Adrenal gland (tissue), 19 donors: ENCODE measurements at places on chromosomes 3 and 15. TPM values are rescaled to one million over a fixed set of nuclear protein-coding genes. Genes with fewer than 3 reads are reported as not detected.

CPNE9 gene
- 4.0 TPM for polyA plus RNA-seq

TJP1 gene
- polyA plus RNA-seq, result 15.0 TPM

SI gene
- polyA plus RNA-seq, result not detected

- no peak for DNase-seq
Observed at GRCh38 chr15:63192619-63193206, 3.3 kb downstream of the RAB8B start.

DNA sequence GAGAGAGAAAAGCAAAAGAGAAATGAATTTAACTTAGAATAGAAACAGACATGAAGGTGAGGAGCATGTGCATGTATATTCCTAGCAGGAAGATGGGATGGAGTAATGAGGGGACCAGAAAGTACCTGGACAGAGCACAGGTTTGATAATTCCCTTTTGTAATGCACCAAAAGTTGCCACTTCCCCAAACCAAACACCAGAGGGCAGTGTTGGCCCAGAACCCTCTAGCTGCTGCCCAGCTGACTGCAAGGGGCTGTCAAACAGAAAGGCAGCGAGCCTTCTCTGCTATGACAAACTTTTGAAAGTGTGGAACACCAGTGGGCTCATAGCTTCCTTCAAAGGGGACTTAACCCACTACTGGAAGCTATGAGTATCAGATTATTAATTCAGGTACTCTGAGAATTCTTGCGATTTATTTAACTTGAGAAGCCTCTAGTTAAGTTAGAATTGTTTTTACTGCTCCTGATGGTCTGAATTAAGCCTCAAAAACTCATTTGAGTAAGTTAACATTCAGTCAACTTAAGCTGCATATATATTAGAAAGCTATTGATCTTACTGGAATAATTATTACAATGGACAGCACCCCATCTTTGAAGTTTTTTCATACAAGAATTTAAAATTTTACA lies 234.9 kb downstream of the NEK10 start:
- DNase-seq, result peak; percentile 80

DNA sequence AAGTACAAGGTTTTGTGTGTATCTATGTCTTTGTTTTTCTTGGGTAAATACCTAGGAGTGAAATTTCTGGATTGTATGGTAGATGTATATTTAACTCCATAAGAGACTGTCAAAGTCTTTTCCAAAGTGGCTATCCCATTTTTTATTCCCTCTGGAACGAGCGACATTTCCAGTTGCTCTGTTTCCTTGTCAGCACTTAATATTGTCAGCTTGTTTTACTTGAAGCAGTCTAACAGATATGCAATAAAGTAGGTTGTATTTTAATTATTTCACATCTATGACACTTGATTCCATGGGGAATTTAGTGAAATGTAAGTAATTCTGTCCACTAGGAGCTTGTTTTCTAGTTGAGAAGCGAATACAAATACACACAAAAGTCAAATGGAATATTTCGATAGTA lies 18.5 kb upstream of the BNIP2 start:
- no peak for DNase-seq

GRCh38 chr15:84400820-84401219 lies 165.2 kb downstream of the GOLGA6L4 start:
- DNase-seq, result no peak

DNA sequence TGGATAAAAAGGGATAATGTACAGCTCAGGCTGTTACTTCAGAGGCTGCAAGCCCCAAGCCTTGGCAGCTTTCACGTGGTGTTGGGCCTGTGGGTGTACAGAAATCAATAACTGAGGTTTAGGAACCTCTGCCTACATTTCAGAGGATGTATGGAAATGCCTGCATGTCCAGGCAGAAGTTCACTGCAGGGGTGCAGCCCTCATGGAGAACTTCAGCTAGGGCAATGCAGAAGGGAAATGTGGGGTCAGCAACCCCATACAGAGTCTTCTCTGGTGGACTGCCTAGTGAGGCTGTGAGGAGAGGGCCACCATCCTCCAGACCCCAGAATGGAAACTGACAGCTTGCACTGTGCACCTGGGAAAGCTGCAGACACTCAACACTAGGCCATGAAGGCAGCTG lies 1350.3 kb downstream of the ROBO2 start:
- DNase-seq, result no peak

GRCh38 chr3:171454041-171454440 lies 6.2 kb downstream of the TNIK start:
- DNase-seq, result no peak

DNA sequence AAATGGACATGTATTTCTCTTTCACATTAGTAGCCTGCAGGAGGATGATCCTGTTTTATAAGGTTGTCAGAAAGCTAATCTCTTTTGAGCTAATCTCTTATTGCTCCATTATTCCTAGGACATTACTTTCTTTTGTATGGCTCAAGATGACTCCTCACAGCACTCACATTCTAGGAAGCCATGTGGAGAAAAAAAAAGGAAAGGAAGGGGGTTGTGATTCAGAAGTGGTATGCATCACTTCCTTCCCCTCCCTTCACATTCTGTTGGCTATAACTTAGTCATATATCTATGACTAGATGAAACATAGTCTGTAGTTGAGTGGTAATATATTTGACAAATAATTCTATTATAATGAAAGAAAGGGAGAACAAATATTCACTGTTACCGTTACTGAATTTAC lies 168.8 kb upstream of the TTC14 start:
- no peak for DNase-seq

DNA sequence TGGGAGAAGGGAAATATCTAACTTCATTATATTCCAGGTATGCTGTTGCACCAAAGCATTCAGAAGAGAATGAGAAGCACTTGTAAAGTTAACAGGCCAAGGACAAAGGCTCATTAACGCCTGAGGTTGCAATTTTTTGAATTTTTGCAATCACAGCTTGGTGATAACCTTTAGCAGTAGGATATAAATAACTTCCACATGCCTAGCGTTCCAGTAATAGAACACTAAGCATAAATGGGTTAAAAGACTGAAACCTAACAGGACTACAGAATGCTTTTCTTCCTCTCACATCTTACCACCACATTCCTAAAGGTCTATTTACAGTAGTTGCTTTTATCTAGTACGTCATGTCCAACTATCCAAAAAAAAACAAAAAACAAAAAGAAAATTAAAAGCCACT lies 57.4 kb upstream of the IMPG2 start:
- no peak for DNase-seq

SLC15A2 gene
- 1.2 TPM for polyA plus RNA-seq

- DNase-seq, result no peak
Observed at GRCh38 chr3:97952872-97953271, 19.4 kb downstream of the RIOX2 start.

DNA sequence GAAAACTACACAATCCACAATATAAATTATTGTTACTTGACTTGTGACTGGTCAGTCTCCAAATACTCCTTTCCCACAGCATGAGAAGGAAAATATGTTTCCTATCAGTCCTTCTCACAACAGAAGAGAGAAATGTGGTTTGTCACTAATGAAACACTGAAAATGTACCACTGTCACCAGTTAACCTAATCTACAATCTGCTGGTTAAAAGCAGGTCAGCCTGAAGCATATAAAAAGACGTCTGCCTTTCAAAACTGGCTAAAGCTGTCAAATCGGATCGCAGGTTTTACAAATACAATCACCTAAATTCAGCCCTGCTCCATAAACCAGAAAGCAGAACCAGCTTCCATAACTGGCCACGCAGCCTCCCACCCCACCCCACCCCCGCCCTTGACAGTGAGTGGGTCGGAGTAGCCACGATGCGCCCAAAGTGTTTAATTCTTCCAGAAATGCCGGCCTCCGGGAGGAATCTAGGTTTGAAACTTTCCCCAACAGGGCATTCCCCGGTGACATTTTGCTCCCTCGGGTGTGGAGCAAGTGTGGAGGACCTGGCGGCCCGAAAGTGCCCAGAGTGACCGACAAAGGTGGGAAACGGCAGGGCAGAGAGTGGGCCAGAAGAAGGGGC lies 682 bp downstream of the ETFA start:
- DNase-seq, result peak; percentile 40

- DNase-seq, result no peak
Observed at GRCh38 chr15:99053380-99054024, 45.9 kb upstream of the PGPEP1L start.

PPP1R14D gene
- not detected for polyA plus RNA-seq

GRCh38 chr3:59522550-59522949 lies 472.7 kb upstream of the CFAP20DC start:
- DNase-seq, result no peak

- no peak for DNase-seq
Observed at GRCh38 chr3:159892171-159892795, 96.4 kb upstream of the IL12A start.

STRIT1 gene
- polyA plus RNA-seq, result not detected

DNA sequence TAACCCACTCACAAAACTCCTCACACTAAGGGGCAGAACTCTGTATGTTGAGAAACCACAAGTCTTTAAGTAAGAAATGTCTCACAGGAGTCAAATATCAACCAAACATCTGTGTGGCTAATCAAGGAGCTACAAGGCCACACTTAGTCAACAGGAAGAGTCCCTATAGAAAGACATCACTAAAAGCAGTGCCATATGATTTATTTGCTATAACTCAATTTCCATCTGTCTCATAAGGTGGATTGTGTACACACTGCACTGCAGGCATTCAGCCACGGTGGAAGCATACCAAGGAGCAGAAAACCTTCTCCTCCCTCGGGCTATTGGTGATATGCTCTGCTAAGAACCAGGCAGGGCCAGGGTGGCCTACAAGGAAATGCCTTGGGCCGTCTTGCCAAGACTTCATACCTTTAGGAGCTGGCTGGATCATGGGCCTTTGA lies 197.6 kb upstream of the CFAP20DC start:
- DNase-seq, result no peak

DNA sequence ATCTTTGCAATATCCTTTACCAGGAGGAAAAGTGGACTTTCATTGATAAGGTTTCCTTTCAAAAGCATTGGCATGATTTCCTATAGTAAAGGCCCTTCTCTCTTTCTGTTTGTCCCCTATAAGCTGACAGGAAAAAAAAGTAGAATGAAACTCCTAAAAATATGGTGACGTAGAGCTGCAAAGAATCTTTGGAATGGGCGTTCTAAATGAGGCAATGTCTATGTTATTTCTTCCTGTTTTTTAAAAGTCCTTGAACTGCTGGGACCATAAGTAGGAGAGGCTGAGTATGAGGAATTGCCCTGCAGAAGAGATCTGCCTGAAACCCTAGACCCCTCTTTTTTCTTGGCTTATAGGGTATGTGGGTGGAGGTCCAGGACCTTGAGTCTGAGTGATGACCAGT lies 17.2 kb downstream of the ST3GAL6 start:
- DNase-seq, result no peak

DNA sequence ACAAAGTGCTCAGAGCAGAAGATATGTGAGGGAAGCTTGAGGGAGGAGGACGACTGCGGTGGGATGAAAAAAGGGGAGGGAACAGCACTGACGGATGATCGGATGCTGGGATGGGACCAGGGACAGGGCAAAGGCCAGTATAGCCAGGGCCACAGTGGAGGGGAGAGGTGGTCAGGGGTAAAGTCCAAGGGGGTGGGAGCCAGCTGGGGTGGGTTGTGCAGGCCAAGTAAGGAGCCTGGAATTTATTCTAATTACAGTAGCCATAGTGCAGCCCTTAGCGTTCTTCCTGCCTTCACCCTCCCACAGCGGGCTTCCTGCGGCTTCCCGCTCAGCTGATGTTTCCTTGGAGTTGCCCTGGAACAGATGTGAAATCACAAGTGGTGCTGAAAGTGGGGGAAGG lies 7.6 kb upstream of the APEH start:
- no peak for DNase-seq

ZNF619 gene
- 1.2 TPM for polyA plus RNA-seq

DNA sequence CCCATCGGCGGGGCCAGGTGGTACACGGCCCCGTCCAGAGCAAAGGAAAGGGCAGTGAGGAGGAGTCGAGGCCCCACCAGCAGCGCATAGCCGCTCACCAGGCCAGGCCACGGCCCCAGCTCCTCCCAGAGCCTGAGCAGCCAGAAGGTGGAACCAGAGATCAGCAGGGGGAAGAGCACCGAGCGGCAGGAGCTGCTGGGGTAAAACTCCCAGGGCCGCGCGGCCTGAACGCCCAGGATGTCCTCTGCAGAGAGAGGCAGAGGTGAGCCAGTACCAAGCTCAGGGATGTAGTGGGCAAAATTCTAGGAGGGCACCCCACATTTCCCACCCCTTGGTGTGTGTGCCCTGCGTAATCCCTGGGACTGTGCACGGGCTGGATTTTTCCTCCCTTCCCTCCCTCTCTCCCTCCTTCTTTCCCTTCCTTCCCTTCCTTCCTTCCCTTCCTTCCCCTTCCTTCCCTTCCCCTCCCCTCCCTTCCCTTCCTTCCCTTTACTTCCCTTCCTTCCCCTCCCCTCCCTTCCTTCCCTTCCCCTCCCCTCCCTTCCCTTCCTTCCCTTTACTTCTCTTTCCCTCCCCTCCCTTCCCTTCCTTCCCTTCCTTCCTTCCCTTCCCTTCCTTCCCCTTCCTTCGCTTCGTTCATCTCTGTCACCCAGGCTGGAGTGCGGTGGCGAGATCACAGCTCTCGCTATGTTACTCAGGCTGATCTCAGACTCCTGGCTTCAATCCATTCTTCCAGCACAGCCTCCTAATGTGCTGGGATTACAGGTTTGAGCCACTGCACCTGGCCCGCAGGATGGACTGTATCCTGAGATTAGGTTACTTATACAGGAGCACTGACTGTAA lies 6.3 kb upstream of the NCBP2 start:
- DNase-seq, result no peak

- no peak for DNase-seq
Observed at GRCh38 chr3:50447290-50447840, 56.1 kb downstream of the CACNA2D2 start.

GPR62 gene
- polyA plus RNA-seq, result 0.24 TPM

DNA sequence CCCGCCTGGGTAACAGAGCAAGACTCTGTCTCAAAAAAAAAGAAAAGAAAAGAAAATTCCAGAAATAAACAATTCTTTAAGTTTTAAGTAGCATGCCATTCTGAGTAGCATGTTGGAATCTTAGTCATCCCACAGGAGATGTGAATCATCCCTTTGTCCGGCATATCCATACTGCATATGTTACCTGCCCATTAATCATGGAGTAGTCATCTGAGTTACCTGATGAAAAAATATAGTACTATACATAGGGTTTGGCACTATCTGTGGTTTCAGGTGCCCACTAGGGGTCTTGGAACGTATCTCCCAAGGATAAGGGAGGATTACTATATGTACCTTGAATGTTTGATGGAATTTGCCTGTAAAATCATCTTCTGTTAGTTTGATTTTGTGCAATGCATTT lies 6.3 kb upstream of the CCR4 start:
- no peak for DNase-seq

DNA sequence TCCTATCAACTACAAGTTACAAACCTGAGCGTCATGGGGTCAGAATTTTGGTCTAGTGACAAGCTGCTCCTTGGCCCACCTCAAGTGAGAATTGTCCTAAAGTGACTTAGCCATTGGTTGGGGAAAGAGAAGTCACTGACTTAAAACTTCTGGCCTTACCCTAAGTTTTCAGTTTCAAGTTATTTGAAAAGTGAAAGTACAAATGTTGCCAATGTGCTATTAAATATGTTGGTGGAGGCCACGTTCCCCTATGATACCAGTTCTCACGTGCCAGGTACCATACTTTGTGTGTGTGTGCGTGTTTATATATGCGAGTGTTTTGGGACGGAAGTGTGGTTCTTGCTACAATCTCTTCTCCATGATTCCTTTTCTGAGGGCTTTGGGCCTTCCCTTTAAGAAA lies 22.6 kb upstream of the RASGRP1 start:
- DNase-seq, result no peak

DPP8 gene
- polyA plus RNA-seq, result 5.7 TPM

MCTP2 gene
- 12.1 TPM for polyA plus RNA-seq

CEP19 gene
- 2.1 TPM for polyA plus RNA-seq
